Dermis microvascular lymphatic vessel endothelial cell (primary cell): ENCODE measurements at places on chromosomes 1 and 21.

- peak; percentile 84 for DNase-seq
These were observed 25.6 kb upstream of the PLA2G2E start for GRCh38 chr1:19949016-19949415.

GRCh38 chr1:87594736-87595383 is 266.2 kb downstream of the LMO4 start:
- no peak for DNase-seq

DNA sequence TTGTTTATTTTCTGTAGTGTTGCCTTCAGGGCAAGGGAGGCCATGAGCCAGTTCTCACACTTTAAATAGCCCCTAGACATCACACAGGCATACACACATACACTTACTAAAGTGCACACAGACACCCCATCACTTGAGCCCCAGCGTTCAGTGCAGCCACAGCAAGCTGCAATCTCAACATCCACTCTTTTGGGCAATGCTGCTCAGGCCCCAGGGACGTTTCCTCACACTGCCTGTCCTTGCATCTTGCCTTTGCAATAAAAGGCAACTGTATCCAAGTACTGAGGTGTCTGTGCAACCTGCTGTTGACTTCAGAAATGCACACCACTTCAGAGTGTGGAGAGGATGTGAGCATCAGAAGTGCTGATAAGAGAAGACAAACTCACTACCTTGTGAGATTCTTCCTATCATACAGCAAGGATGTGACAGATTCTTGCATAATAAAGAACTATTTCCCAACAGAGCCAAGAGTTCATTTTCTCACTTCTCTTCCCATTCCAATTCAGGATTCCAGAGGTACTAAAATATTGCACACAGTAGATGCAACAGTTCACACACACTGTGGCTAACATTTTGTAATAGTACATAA is 36.2 kb downstream of the IRF2BP2 start:
- DNase-seq, result no peak

GRCh38 chr1:232149287-232150201 is 480.4 kb downstream of the SIPA1L2 start:
- peak; percentile 67 for DNase-seq
